ENCODE measurements at places on chromosomes 5 and 9.

DNA sequence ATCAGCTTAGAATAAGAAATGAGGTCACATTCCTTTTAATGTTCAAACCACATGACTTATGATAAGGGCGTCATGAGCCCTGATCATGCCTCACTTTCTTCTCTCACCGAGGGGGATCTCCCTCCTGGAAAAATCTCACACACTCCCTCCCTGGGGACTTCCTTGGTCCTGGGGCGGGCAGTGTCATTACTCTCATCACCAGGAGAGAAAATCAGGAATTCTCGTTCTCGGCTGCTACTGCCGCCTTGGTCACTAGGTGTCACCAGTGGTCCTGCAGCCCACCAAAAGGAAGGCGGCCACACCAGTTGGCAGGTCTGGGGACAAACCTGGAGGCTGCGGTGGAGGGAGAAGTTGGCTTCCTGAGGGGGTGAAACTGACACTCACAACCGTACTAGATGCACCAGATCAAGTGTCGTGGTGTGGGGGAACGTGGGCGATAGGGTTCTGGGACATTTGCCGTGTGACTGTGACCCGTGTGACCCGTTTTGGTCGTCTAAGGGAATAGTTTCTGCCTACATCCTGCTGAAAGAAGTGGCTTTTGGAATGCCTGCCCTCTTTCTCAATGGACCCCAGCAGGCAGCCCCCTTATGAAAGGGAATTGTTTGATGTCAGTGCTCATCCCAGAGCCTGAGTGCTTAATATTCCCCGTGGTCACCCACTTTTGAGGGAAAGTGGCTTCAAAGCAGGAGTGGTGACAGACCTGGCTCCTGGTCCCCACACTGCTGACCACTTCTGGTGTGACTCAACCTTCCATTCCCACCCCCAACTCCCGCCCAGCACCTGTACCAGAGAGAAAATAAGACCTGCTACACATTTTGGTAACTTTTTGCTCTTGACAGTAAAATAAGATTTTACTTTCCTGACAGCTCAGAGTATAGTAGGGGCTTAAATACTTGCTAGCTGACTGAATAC, 63.2 kb downstream of the ACER2 start:
- DNase-seq, result peak; percentile 3

DNA sequence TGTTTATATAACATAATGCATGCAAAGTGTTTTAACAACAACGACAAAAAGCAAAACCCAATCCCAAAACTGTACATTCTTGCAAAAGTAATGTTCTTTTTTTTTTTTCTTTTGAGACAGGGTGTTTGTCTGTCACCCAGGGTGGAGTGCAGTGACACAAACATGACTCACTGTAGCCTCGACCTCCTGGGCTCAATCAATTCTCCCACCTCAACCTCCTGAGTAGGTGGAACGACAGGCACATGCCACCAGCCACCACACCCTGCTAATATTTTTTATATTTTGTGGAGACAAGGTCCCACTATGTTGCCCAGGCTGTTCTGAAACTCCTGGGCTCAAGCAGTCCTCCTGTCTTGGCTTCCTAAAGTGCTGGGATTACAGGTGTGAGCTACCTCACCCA, 13.6 kb upstream of the HAVCR1 start:
- DNase-seq, result no peak

DNA sequence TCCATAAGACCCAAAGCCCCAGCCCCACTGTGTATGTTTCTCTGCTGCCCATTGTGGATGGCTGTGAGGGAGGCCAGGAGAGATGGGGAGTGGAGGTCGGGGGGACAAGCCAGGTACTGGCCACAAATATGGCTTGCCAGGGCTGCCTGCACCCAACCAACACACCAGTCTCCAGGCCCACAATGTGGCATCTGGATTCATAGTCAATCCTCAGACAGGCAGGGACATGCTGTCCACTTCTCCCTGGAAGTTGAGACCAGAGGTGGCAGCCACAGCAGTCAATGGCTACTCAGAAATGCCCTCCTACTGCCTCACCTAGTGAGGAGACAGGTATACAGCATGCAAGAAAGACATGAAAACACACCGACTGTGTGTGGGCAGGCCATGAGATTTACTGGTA, 61.2 kb upstream of the SLC25A51 start:
- no peak for DNase-seq

GRCh38 chr5:44881266-44881665, 72.5 kb downstream of the MRPS30 start:
- DNase-seq, result no peak

GRCh38 chr5:39473156-39473775, 48.5 kb upstream of the DAB2 start:
- DNase-seq, result no peak

DNA sequence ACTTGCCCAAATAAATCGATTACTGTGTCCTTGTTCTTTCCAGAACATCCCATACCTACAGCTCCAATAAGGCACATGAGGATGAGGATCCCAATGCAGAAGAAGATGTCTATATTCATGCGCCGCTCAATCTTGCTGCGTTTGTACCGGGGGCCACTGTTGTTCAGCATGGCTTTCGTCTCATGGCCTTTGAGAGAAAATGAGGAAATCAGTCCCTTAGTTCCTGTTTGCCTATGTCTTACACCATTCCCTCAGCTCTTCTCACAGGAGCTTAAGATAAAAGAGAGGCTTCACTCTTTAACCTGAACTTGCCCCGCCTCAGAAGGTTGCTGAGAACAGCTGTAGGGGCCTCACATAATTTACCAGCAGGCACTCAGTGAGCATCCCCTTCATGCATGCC, 211.6 kb downstream of the ATP10B start:
- no peak for DNase-seq

DNA sequence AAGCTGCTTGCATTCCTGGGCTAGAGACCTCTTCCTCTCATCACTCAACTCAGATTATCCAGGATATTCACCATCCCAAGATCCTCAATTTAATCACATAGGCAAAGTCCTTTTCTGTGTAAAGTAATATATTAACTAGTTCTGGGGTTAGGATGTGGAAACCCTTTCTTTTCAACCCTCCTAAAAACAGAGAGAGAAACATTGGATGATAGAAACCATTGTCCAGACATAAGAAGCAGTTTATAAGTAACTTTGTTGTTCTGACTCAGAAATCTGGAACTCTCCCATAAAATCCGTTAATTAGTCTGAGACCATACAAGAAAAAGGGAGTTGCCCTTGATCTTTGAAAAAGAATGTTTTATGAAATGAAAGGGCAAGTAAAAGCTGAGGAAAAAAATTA, 817.1 kb upstream of the CDH9 start:
- no peak for DNase-seq

GRCh38 chr5:73280821-73281746, 108.1 kb downstream of the TMEM174 start:
- no peak for DNase-seq

All from stimulated activated CD8-positive, alpha-beta memory T cell treated with anti-CD3 and anti-CD28 coated beads, Interleukin-2, amount 100 ng/mL, for 1 hour (primary cell).